ENCODE measurements at places on chromosomes 12 and 14.

DNA sequence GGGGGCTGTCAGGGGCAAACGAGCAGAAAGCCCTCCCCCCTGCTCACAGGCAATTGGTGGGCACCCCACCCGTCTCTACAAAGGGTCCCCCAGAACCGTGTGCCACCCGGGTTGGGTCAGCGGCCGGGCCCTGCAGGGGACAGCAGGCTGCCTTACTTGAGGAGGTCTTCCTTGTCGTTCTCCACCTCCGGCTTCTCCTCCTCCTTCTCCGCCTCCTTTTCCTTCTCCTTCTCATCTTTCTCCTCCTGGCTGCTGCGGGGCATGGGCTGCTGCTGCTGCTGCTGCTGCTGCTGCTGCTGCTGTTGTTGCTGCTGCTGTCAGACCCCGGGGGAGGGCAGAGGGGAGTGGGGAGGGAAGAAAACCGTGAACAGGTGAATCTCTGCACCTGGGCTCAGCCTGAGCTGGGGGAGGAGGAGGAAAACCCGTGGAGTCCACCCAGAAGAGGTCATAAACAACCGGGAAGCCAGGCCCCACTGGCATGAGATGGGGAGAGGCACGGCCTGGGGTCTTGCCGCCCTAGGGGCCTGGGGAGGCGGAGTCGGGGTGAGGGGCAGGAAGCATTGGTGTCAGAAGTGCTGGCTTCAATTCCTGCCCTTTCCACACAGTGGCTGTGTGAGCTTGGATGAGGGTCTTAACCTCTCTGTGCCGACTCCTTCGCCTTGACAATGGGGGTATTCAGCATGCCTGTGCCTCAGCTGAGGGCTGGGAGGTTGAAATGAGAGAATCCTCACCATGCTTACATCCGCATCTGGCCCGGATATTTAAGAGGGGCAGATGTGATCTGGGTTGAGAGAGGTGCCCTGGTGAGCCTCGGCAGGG, 107.6 kb downstream of the RFLNA start:
- ATAC-seq: no peak

DNA sequence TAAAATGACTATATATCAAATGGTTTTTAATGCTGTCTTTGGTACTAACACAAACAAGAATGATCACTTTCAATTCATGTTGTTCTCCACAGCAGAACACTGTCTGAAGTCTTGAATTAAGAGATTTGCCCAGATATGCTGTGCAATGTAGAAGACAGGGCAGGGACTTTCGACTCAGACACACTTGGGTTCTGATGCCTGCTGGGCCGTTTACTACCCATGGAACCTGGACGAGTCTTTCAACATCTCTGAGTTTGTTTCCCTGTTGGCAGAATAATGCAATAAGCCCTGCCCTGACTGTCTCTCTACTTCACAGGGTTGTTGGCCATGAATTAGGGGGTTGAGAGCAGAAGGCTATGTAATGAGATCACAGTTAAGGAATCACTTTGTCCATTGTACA, 162.6 kb upstream of the TMPO start:
- no peak for ATAC-seq

- no peak for ATAC-seq
Observed at GRCh38 chr14:91185721-91186120, 58.8 kb downstream of the GPR68 start.

DNA sequence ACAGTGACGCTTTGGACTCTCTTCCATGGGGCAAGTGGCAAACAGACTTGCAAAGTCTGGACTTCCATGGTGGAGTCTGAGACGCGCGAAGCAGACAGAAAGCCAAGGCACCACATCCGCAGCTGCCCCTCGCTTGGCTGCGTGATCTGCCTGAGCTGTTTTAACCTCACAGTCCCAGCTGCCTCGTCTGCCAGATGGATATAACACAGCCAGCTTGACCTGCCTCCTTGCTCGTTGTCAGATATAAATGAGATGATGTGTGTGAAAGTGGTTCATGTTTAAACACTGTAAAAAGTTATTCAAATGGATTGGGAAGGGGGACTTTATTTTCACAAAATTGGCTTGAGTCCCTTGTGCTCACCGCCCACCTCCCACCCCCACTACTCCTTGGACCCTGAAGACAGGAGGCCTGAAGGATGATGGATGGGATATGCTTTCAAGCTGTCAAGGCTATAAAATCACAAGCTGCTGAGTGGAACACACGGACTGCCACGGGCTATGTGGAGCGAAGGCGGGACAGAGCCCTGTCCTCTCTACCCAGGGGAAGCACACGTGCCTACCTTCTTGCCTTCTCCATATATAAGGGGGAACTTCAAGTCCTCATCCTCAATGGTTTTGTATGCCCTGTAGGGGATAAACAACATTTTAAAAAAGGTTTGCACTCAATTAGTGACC, 226.9 kb downstream of the MON2 start:
- no peak for ATAC-seq

DNA sequence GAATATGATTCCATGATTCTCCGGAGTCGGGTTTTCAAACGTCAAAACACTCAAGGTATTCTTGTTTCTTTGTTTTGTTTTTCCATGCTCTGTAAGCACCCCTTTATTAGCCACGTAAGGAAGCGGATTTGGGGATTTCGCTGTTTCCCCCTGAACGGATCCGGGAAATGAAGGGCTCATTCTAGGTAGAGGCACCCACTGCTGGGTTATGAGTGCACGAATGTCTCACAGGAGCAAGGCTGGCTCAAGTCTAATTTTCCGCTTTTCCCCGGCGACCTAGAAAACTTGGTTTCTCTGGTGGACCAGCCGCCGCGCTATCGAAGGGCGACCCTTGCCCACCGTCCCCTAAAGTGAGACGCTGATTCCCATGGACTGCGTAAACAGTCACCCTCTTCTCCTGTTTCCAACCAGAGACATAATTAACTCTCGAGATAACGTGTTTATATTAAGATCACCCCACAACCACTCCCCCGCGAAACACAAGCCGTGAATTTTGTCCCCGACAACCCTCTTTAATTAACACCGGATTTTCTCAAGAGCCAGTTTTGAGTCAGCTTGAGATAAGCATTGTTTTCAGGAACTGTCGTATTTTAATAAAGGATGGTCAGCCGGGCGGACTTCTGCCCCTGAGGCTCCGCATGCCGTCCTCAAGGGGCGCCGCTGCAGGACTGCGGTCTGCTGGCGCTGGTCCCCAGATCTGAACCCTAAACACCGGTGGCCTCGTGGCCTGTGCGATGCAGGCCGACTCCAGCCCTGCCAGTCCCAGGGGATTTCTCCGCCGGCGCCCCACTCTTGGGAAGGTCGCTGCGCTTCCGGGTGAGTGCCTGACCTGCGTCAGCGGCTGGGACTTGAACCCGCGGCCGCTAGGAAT, 515 bp upstream of the ABCC9 start:
- no peak for ATAC-seq

DNA sequence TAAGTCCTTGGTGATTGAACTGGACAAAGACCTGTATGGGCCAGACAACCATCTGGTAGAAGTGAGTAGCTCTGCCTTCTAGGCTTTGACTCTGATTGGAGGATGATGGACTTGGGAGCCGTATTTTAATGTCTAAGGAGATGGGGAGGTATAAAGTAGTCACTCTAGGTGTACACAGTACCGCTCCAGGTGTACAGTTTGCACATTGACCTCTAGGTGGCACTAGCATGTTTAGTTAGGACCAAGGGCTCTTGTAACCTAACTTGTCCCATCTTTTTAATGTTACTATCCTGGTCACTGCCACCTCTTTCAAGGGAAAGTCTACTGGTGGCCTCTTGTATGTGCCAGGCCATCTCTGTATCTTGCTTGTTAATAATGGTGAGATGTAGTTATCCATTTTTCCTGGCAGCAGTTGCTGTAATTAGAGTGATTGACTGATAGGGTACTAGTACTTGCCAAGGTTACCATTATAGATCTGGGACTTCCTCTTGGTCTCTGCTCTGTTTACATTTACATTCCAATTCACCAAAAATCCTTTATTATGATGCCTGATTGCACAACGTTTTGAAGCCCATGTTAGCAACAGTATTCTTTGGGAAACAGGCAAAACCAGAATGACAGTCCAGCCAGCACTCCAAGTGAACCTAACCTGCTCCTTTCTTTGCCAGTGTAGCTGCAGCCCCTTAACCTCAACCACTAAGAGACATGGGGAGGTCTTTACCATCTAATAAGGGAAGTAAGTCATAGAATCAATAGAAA, 3.6 kb downstream of the SMARCD1 start:
- ATAC-seq: no peak

DNA sequence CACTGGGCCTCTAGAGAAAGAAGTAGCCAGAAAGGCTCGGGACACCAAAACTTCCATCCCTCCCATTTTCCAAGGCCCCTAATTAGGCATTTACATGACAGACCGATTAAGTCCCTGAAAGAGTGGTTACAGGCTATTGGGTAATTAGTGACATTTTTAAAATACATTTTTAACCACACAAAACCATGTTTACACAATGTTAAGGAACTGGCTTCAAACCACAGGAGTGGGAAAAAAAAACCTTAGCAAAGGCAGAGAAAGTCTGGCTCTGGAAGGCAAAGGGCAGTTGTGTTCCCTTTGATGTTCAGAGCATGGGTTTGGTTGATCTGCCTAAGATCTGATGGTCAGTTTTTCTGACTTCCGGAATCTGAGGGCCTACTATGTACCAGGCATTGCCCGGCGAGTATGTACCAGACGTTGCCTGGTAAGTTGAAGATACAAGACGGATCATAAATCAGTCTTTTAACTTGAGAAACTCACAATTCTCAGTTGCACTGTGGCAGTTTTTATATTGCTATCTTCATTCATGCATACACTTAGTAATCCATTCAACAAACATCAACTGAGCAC, 576.5 kb downstream of the MED13L start:
- no peak for ATAC-seq

- no peak for ATAC-seq
Observed at GRCh38 chr12:77406219-77406905, 341.0 kb upstream of the E2F7 start.

- no peak for ATAC-seq
Observed at GRCh38 chr12:92404259-92404894, 258.7 kb upstream of the BTG1 start.

- ATAC-seq: no peak
Observed at GRCh38 chr12:88994537-88994936, 357.8 kb downstream of the DUSP6 start.

DNA sequence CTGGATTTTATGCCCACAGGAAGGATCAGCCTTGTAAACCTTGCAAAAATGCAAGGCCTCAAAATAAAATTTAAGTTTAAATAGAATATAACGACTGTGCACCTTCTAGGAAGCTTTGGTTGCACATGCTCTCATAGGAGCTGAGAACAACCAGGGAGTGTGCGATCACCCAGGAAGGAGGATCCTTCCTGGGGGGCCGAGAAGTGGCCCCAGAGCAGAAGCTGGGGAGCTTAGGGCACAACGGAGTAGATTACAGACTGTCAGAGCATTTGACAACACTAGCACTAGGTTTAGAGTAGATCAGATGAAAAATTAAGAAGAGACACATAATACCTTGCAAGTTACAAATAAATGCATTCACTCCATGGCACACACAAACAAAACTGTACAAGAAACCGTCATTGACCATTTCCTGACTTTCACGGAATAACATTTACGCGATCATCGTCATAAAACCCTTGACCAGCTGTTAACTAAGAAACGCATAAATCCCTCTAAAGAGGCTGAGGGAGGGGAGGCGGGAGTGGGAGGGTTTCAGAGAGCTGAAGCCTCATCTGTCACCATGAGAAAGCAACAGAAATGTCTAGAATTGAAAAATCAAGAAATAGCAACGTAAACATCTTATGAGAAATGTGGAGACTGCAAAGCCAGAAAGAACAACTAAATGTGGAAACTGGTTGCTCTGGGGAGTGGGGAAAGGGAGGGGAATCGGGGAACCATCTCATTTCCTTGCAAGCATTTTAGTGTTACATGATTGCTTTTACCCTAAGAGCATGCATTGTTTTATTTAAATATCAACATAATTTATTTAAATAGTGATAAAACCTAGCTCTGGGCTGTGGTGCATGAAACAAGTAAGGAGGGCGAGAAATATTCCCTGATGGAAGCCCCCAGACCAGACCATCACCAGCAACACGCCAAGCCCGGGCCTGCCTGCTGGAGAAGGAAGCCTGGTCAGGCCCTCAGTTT, 13.1 kb upstream of the CCDC85C start:
- ATAC-seq: no peak

- ATAC-seq: no peak
Observed at GRCh38 chr12:127108360-127109215, 1158.4 kb upstream of the TMEM132C start.

- ATAC-seq: no peak
Observed at GRCh38 chr12:31234053-31234840, 91.7 kb downstream of the SINHCAF start.

DNA sequence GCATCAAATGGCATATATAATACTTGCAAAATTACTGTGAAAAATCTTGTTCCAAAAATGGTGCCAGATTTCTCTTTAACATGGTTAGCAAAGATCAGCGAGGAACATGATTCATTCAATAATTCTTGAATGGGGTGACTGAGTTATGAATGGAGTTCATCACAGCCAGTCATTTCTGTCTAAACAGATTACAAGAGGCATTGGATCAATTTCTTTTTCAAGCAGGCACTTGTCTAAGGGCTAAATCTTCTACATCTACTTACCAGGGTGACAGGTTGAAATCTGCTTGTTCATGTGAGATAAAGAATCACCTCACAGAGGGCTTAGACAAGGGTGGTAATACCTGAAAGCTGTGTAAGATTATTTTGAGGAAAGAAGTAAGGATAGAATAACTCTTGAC, 247.7 kb downstream of the ATP23 start:
- ATAC-seq: no peak

GRCh38 chr14:50964683-50965390, 20.6 kb upstream of the PYGL start:
- no peak for ATAC-seq

- no peak for ATAC-seq
Observed at GRCh38 chr12:1184402-1184801, 193.4 kb downstream of the ERC1 start.

DNA sequence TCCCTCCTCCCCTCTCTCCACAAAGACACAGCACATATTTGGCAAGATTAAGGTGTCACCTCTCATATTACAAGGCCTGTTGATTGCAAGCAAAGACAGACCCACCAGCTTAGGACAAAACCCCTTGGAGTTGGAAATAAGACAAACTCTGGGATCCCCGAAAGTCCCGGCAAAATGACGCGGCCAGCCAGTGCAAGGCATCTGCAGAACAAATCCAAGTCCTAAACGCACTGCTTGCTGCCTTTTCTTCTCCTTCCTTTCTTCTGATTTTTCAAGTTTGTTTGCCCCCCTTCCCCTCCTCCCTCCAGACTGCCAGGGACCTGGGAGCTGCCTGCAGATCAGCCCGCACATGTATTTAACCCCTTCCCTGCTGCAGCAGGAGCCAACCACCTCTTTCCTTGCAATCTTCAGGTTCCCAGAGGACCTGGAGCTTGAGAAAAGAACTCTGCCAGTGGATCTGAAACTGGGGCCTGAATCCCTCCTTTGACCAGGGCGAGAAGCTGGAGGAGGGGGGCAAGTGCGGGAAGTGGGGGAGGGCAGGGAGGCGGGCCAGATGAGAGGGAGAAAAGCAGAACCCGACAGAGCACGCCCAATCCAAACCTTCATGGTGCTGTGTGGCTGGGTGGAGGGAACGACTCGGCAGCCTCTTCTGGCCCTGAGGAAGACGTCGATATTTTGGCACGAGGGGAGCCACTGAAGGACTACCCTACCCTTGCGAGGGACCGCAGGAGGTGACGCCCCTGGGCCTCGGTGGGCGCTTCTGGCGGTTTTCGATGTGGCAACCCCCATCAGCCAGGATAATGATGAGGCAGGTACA, 2.0 kb upstream of the NTF3 start:
- ATAC-seq: no peak

GRCh38 chr14:72165229-72165698, 233.0 kb downstream of the RGS6 start:
- ATAC-seq: no peak

All from activated CD4-positive, CD25-positive, alpha-beta regulatory T cell treated with anti-CD3 and anti-CD28 coated beads, Interleukin-2, amount 50 U/mL, for 24 hours (primary cell).